M059J (cell line): ENCODE measurements at places on chromosomes 16 and 17.

GRCh38 chr17:70796757-70797156 is 627.4 kb downstream of the KCNJ2 start:
- no peak for DNase-seq

DNA sequence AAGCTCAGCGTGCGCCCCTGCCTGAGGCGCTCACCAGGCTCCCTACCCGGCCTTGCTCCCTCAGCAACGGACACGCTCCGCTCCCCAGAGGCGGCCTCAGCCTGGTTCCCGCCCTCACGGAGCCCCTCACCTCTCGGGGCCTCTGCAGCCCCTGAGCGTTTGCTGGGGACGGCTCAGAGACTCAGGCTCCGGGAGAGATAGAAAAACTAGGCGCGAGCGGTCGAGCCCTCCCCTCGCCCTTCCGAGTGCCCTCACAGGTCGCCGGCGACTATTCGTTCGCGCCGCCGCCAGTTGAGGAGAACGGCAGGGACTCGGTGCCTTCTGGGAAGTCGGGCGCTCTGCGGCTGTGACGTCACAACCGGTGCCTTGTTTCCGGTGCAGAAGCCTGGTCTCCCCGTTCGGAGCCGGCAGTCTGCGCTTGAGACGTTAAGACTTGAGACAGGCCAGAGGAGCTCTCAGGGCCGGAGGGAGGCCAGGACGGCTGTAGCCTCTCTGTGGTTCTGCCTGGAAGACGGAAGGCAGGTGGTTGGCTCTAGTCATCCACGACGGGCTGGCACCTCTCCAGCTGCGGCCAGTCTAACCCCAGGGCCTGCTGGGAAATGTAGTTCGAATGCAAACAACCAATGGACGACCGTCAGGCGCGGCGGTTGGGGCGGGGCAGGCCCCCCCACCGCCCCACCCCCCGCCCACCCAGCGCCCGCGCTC is at the start of gene ZNF200:
Gene ZNF200, minus strand, starts transcription at position 302 of the 705 bp plus-strand sequence. CDS start 1,403 bp downstream, outside the sequence.
- peak; percentile 95 for DNase-seq

DNA sequence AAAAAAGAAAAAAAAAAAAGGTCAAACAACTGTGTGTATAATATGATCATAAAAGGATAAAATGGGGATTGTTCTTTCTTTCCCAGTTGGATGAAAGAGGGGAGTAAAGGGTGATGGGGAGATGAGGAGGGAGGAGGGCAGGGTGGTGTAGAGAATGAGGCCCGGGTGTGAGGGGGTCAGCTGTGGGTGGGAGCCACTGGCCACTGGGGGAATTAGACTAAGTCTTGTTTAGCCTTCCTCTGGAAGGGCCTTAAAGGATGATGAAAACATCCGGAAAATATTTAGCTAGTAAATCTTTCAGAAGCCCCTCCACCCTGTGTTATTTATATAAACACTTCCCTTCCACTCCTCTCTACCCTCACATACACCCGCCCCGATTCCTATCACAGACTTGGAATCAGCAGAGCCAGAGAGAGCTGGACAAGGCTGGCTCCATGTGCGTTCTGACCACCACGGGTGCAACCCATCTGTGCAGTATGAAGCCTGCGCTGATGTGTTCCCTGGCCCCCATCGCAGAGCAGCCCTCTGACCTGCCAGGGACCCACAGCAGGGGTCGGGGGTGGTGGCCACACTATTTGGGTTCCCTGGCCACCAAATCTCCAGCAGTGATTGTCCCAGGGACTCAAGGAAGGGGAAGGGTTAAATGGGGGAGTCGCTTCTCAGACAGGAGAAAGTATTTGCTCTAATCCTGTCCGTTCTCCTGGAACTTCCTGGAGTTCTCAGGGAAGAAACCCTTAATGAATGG is 72.7 kb downstream of the GAS7 start:
- DNase-seq = no peak

GRCh38 chr17:81891303-81891552 is 158 bp downstream of the ALYREF start:
- no peak for DNase-seq

- DNase-seq = no peak
Observed at GRCh38 chr16:19269098-19269497, 16.4 kb upstream of the CLEC19A start.

DNA sequence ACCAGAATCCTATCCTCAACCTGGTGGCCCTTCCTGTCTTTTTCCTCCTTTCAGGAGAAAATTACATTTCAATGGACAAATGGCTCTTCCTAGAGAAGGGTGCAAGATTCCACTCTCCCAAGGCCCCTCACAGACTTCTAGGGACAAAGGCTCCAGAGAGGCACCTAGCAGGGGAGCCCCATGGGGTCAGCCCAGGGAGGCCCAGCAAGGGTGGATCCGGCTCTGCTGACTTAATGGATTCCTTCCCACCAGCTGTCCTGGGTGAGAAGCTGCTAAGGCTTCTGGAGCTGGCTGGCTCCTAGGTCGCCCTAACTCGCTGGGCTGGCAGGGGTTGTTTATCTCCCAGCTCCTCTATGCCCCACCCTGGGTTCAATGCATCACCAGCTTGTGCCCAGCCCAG is 152.4 kb downstream of the ZNF423 start:
- no peak for DNase-seq

DNA sequence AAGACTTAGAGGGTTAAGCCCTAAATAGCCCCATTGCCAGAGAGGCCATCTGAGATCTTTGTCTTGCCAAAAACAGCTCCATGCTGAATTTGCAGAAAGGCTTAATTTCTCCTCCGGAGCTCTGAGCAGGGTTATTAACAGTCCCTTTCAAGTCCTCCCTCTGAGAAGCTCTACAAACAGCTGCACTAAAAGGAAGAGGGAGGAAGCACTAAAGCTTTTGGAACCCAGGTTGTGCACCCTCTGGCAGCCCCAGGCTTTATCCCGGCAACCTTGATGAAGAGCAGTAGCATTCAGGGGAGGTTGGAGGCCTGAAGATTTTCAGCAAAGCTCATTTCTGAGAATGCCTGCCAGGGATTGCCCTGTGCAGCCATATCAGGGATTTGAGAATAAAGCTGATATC is 554.7 kb downstream of the RBFOX1 start:
- no peak for DNase-seq

DNA sequence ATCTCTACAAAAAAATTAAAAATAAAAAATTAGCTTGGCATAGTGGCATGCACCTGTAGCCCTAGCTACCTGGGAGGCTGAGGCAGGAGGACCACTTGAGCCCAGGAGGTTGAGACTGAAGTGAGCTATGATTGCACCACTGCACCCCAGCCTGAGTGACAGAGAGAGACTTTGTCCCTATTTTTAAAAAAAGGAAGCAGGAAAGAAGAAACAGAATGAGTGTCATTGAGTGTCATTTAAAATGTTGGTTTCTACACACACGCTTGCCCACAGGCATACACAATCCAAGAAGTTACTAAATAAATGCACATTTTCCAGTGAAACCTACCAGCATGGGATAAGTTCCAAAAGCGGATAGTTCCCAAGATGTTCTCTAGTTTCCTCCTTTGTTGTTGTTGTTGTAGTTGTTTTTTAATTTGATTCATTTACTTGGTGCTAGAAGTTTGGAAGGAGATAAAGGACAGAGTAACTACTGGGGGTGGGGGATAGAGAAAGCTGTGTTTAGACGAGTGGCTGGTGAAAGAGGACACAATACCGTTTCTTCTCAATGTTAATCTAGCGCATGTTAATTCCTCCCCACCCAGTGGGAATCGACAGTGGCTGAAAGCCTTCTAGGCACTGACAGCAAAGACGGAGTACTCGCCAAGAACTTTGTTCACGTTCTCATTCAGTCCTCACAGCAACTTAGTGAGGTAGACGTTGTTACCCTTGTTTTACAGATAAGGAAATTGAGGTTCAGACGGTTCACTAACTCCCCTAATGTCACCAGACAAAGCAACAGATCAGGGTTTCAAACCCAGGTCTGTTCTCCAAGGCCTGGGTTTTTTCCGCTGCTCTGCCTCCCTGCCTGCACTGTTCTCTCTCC is 17.3 kb downstream of the MRPS23 start:
- no peak for DNase-seq
